ENCODE measurements at places on chromosomes 11 and 22. TPM values are rescaled to one million over a fixed set of nuclear protein-coding genes. Genes with fewer than 3 reads are reported as not detected.

DNA sequence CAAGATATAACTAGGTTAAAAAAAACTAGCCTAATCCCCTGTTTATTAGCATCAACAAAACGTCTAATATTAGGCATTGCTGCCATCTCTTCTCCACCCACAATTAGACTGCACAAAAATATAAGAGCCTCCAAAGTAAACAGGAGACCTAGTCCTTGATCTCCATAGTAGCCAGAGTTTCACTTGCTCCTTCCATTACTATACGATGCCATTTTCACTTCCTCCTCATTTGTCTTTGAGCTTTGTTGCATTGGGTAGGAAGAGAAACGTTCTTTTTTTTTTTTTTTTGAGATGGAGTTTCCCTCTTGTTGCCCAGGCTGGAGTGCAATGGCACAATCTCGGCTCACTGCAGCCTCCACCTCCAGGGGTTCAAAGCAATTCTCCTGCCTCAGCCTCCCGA, 42.3 kb upstream of the RDX start:
- DNase-seq: no peak

DNA sequence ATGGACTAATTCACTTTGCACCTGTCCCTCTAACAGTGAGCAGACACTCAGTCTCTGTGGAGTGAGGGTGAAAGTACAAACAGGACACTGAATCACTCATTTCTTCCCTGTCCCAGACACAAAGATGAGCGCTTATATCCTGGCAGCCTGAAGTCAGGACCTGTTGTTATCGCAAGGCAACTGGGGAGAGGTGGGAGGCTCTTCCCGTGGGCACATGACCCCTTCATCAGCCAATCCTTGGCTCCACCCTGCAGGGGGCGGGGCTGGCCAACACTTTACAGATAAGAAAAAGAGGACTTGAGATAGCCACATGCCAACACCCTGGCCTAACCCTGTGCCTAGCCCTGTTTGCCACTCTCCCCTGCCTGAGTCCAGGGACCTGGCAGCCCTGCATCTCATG, 29.5 kb upstream of the TESMIN start:
- DNase-seq: peak; percentile 1

DNA sequence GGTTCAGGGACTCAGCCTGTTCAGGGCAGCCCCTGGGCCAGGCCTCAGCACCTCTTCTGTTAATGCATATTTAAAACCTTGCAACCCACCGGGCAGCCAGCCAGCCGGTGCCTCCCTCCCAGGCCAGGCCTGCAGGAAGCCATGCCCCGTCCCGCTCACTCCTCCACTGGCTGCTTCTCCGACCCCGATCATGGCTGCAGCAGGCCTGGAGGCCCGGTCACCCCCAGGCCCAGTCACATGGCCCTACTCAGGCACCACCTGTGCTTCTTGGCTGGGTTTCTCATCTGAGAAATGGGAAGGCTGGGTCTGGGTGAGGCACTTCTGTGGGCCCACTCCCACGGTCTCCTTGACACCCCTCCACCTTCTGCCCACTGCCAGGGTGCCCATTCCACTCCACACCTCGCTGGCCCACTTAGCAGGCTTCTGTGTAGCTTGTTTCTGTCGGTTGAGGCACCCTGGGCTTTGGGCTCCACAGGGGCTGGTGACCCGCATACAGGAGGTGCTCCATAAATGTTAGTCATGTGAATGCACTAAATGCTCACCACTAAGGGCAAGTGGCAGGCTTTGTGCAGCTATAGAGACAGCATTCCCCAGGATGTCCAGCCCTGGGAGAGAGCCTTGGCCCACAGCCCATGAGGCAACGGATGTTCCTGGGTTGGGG, 11.4 kb downstream of the RTN4R start:
- no peak for DNase-seq

DNA sequence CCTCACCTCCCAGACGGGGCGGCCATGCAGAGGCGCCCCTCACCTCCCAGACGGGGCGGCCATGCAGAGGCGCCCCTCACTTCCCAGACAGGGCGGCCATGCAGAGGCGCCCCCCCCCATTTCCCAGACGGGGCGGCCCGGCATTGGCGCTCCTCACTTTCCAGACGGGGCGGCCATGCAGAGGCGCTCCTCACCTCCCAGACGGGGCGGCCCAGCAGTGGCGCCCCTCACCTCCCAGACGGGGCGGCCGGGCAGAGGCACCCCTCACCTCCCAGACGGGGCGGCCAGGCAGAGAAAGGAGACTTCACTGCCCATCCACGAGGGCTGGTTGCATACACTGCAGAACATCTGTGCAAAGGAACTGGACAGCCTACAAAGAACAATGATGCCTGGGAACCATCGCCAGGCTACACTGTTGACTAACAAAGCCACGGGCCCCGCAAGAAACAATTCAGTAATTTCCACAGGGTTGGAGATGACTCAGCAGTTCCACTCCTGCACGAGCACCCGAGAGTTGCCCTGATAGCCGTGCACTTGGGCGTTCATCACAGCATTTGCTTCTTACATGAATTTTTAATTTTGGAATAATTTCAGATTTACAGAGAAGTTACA, 58.7 kb downstream of the CTTN start:
- no peak for DNase-seq

DNA sequence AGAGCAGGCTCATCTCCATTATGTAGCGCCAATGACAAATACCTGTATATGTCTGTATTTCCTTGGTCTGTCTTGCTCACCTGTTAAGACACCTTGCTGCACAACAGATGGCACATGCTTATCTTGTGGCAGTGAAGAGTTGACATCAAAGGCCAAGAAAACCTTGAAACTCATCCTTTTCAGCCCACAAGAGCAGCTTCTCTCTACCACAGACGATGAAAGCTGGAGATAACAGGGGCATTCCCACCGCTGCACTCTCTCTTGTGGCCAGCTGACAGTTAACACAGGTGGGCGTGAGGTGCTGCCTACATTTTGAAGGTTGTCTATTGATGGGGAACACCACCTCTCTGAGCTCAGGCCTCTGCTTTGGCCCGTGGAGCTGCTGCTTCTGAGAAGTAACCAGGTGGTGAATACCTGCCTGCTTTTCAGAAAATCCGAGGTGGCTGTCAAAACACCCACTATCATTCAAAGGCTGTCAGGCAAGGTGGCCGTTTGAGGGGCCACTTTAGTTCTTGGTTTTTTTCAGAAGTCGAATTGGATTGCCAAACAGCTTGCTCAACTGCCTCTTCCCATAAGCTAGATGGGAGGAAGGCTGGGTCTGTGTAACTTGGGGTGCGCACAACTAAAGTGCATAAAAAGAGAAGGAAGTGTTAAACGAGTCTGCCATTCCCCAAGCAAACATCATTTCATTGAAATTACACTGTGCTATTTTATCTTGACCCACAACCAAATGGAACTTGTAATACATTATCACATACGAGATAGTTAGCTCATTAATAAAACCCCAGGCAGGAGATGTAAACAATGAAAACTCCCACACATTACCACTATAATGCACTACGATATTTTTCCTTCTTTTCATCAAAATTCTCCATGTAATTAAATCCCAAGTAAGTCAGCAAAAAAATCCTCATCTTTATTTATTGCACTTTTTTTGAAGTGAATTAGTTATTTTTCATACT, 87.1 kb upstream of the RAG2 start:
- no peak for DNase-seq

DNA sequence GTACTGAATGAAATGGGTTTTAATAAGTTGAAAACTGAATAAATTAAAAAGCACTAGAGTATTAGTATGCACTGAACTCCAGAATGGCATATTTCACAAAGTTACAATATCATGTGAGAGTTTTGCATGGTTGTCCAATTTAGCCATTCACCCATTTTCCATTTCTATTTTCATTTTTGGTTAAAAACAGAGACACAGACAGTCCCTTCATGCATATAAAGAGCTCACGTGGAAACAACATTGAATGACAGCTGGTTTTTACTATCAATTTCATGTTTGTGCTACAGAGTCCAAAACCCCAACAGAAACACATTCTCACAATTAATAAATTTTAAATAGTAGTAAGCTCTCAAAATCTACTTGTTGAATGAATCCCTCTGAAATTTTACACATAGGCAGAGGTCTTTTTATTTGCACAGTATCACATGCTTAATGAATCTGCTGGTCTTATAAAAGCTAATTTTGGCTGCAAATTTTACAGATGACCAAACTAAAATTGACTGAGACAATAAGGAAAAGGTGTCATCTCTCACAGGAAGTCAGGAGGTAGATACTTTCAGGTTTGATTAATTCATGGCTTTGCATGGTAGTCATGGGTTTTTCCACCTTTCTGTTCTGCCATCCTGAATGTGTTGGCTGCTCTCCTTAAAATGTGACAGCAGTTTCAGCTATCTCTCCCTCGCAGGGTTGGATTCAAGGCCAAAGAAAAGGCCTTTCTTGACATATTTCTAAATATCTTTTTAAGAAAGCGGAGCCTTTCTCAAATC, 20.6 kb upstream of the DDI1 start:
- no peak for DNase-seq

GRCh38 chr11:65560555-65561418, 2.6 kb upstream of the LTBP3 start:
- peak; percentile 51 for DNase-seq

DNA sequence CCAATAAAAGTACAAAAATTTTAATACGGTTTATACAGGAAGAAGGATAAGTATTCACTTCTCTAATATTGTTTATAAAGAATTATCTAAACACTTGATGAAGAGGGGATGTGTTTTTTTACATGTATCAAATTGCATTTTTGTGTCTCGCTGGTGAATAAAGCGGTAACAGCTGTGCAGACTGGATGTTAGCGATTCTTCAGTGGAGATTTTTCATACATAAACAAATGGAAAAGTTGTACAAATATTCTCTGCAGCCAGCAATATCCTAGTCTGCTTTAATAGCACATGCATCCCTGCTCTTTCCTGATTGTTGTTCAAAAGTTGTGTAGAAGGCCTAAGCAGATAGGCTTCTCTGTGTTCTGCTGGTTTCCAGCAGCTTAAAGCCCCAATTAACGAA, 369.3 kb downstream of the SOX6 start:
- DNase-seq: no peak

GRCh38 chr22:25736378-25737011, 5.5 kb upstream of the MYO18B start:
- no peak for DNase-seq

- no peak for DNase-seq
Observed at GRCh38 chr22:33874206-33874605, 46.1 kb downstream of the LARGE1 start.

DNA sequence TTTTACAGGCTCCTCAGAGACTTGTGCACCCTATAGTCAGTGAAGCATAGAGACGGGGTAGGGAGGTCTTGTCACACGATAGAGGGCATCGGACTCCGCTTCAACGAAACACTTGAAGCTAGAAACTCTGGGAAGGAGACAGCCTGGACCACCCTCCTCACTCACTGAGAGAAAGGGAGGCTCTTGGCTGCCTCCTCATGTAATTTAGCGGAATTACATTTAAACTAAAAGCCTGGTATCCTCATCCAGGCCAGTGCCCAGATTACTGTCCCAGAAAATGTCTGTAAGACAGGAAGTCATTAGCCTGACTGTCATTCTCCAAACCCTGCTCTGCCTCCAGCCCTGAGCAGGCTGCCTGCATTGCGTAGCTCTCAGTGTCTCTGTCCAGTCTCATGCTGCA, 36.0 kb downstream of the TTLL1 start:
- no peak for DNase-seq

DNA sequence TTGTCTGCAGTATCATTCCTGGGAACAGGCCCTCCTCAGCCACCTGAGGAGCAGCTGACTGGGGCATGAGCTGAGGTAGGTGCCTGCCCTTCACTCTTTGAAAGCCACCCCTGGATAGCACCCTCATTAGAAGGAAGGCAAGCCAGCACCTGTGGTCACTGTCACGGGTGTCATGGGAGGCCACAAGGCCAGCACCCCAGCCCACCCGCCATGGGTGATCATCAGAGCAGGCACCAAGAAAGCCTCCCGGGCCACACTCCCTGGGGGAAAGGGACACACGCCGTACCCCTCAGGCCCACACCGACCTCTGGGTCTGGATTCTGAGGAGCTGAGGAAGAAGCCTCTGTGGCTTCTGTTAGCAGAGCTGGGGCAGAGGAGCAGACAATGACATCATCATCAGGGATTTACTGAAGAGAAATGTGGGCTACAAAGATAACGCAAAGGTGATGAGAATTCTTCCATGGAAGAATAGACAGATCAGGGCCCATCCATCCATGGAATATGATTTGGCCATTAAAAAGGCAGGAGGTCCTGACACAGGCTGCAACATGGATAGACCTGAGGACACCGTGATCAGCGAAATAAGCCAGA, 16.7 kb upstream of the NAP1L4 start:
- no peak for DNase-seq

GRCh38 chr11:132631989-132632388, 900.3 kb downstream of the OPCML start:
- no peak for DNase-seq

- DNase-seq: no peak
Observed at GRCh38 chr11:126782810-126783209, 217.8 kb downstream of the KIRREL3 start.

- DNase-seq: peak; percentile 57
Observed at GRCh38 chr11:536841-537621, at the start of gene LRRC56. Gene LRRC56, plus strand, starts transcription at chr11:537527. Its CDS starts 3,158 bp downstream, at chr11:540685.

DNA sequence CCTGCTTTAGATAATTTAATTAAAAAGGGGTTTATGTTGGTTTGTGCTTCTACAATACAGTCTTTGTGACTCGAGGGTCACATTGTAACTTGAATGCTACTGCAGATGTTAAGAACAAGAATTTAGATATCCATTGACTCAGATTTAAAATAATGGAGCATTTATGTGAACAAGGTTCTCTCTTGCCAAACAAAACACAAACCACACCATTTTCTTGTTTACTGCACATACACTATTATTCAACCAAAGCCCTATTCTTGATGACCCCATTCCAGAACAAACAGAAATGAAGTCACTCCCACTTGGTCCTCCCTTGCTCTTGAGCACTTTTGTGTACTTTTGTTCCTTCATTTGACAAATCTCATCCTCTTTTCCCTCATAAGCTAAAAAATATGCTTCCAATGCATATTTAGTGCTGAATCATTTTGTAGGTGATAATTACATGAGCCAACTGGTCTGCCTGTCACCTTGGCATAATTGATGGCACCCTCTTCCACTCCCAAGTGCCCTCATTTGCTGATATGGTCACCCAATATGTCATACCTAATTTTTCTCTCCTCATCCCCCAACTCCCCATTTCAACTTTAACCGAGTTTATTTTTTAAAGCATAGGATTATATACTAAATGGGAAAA, 2.8 kb downstream of the C11orf71 start:
- no peak for DNase-seq

DNA sequence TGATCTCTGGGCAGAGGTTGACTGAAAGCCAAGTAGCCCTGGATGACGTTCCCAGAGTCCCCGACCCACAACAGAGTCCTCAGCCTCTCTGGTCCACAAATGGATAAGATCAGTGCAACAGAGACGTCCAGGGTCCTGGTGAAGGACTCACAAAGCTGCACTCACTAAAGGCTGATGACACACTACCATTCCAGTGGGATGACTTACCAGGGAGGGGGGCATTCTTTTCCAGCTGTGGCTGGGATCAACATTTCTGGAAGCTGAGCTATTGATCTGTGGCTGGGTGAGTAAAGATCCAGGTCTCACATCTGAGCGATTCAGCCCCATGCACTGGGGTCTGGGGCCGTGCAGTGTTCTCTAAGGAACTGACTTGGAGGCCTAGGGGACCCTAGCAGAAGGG, 296.2 kb downstream of the NTM start:
- no peak for DNase-seq

Gene LARGE2
- total RNA-seq: 2.9 TPM

Gene ARHGAP42
- 4.5 TPM for total RNA-seq

Gene TPBGL
- not detected for total RNA-seq

Gene MRGPRF
- total RNA-seq: 0.53 TPM

Gene EHBP1L1
- total RNA-seq: 31.6 TPM

Gene KRTAP5-2
- total RNA-seq: not detected

Gene GRIK4
- total RNA-seq: not detected
